Caco-2 (cell line): ENCODE measurements at places on chromosomes 6 and 20. TPM values are rescaled to one million over a fixed set of nuclear protein-coding genes. Genes with fewer than 3 reads are reported as not detected.

- no peak for DNase-seq
Observed at GRCh38 chr6:127131275-127131674, 12.8 kb downstream of the RSPO3 start.

- no peak for DNase-seq
Observed at GRCh38 chr6:105726902-105727655, 324.2 kb upstream of the PREP start.

RAET1L gene
- not detected in 2 replicates for total RNA-seq

ACTL10 gene
- 3.4 and 4.5 TPM in 2 replicates for total RNA-seq
